HuH-7 (cell line): ENCODE measurements at places on chromosomes 11 and 22.

DNA sequence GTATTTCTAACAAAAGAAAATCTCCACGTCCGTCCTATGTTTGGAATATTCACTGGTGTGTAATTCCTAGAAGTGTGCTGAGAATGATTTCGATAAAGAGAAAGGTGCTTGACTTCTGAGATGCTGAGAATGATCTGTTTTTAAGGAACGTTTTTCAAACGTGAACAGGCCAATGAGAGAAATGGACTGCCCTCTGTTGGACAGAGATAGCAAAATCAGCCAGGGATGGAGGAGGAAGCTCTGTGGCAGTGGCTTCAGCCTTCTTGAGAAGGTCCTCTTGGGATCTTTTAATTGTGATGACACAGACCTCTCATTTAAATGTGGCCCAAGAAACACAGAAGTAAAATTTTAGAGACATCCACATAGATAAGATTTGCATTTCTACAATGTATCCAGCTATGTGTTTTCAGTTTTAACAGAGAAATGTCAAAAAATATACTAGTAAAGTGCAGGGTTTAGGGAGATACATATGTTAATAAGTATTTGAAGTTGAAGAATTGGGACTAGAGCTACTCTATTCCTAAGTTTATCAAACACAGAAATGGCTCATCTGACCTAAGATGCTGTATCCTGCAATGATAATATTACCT lies 84.0 kb upstream of the RCN1 start:
- peak; percentile 53 for DNase-seq

DNA sequence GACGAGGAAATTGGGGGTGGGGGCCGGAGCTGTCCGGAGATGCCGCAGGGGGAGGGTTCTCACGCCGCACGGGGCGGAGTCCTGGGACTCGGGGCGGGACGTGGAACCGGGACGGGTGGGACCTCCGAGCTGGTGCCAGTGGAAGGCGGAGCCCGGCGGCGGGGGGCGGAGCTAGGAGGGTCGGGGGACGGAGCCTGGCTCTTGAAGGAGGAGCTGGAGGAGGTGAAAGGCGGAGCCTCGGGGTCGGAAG lies 271 bp downstream of the FKBP2 start:
- DNase-seq = peak; percentile 82

DNA sequence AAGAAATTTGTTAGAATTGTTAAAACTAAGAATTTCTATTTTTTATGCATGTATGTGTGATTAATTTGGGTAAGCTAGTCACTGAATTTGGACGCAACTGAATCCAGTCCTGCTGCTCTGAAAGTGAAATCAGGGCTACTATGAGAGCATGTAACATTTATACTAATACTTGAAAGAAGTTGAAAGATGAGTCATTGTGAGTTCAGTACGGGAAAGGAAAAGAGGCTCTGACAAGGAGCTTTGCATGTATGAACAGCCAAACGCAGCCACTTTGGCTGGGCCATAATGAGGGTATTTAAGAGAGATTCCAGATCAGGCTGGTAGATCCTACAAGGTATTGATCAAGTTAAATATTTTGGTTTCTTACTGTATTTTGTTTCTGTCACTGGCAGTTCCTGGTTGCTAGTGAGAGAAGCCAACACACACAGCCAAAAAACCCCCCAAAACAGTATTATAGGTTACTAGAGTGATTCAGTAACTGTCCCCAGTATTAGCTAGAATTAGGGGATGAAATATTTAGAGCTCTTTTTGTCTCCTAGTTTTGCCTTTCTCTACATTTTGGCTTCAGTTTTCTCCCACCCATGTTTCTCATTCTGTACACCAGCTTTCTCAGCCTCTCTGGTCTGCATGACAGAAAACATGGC lies 14.1 kb downstream of the AASDHPPT start:
- no peak for DNase-seq

DNA sequence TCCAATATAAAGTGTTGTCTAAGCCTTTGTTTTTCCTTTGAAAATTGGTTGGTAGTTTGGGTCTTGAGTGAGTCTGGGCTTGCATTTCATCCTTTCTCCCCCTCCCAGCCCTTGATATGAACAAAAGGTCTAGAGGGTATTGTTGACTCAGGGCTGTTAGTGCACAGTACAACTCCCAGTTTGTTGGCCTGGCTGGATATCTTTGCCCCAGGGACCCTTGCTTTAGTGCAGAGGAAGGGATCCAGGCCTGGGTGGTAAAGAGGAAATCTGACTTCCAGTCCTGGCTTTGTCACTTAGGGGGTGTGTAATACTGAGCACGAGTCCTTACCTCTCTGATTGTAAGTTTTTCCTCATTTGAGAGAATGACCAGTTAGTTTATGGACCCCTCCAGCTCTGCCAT lies 330.4 kb downstream of the TMEM135 start:
- DNase-seq = no peak

- no peak for DNase-seq
These were observed 18.4 kb downstream of the LINC01488 start for GRCh38 chr11:69499918-69500284.

GRCh38 chr11:28089378-28089777 lies 18.6 kb downstream of the KIF18A start:
- no peak for DNase-seq

DNA sequence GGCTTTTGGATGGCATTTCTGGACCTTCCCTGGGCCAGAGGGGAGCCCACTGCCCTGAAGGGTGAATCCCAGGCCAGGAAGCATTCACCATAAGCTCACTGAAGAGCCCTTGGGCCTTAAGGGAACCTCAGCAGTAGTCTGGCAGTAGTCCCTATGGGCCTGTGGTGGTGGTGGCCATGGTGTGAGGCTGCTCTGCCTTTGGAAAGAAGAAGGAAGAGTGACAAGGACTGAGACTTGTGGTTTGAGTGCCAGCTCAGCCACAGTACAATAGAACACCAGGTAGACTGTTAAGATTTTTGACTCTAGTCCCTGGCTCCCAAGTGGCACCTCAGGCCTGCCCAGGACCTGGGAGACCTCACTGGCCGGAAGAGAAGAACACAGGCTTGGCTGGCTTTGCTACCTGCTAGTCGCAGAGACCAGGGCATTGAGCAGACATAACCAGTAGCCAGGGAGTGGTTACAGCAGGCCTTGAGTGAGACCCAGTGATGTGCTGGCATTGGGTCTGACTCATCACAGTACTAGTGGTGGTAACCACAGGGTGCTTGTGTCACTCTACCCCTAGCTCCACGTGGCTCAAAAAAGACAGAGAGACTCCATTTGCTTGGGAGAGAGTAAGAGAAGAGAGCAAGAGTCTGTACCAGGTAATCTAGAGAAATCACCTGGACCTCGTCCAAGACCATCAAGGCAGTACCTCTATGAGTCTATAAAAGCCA lies 259.8 kb upstream of the BLID start:
- DNase-seq = no peak

- DNase-seq = peak; percentile 85
These were observed 2.6 kb upstream of the HPX start for GRCh38 chr11:6443269-6444003.
